Activated T-cell treated with anti-CD3 and anti-CD28 coated beads, Interleukin-2, amount 50 U/mL, for 48 hours (primary cell): ENCODE measurements at places on chromosomes 16 and 17.

DNA sequence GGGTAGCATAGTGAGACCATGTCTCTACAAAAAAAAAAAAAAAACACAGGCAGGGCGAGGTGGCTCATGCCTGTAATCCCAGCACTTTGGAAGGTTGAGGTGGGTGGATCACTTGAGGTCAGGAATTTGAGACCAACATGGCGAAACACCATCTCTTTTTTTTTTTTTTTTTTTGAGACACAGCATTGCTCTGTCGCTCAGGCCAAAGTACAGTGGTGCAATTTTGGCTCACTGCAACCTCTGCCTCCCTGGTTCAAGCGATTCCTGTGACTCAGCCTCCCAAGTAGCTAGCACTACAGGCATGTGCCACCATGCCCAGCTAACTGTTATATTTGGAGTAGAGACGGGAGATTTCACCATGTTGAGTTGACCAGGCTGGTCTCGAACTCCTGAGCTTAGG lies 5.1 kb downstream of the RAMP2 start:
- no peak for DNase-seq

DNA sequence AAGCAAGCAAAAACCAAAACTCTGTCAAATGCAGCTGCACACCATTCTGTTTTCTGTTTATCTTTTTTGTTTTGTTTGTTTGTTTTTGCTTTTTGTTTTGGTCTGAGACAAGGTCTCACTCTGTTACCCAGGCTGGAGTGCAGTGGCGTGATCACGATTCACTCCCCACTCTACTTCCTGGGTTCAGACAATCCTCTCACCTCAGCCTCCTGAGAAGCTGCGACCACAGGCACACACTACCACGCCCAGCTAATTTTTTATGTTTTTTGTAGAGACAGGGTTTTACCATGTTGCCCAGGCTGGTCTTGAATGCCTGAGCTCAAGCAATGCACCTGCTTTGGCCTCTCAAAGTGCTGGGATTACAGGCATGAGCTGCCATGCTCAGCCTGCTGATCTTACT lies 19.3 kb upstream of the SLFN13 start:
- DNase-seq: no peak

GRCh38 chr17:72710834-72711233 lies 381.7 kb downstream of the SLC39A11 start:
- no peak for DNase-seq

GRCh38 chr17:61322325-61323002 lies 77.2 kb upstream of the TBX2 start:
- DNase-seq: no peak

GRCh38 chr17:57972151-57972550 lies 15.9 kb downstream of the VEZF1 start:
- no peak for DNase-seq

DNA sequence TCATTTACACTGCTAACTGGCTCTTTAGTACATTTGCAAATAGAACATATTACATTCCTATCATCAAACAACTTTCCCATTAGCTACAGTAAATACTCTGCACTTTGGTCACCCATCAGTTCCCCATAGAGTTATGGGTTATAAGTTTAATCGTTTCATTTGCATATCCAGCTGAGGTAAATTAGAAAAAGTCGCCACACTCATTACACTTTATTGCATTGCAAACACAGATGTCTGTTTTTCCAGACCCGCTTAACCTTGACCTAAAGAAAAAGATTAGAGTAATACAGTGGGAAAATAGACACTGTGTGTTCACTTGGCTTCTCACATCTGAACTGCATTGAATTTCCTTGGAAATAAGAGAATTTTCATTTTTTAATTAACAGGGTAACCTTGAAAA lies 213.1 kb upstream of the PSMD7 start:
- no peak for DNase-seq

DNA sequence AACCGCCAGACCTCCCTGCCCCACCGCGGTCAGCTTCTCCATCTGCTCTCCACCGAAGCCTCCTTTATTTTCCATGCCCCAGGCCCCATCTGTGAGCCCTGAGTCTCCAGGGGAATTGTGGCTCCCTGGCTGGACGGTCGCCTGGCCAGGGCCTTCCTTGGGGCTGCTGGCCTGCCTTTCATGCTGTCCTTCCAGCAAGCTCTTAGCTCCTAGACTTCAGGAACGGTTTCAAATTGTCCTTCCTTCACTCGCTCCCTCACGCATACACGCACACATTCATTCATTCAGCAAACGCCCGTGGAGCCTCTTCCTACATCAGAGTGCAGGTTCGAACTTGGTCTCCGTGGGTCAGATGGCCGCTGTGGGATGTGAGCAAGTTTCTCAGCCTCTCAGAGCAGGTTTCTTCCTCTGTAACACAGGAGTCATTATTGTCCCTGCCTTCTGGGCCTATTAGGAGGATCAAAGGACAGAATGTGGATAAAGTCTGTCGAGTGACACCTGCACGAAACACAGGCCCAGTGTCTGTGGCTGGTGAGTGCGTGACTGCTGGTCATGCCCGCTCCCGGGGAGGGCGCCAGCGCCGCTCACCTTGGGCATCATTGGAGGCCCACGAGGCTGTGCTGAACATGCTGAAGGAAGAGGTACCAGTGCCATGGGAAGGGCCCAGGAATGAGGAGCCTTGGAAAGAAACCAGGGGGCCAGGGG lies 18.7 kb upstream of the GSE1 start:
- DNase-seq: no peak

GRCh38 chr17:4560837-4561256 lies 470 bp upstream of the GGT6 start:
- DNase-seq: no peak

DNA sequence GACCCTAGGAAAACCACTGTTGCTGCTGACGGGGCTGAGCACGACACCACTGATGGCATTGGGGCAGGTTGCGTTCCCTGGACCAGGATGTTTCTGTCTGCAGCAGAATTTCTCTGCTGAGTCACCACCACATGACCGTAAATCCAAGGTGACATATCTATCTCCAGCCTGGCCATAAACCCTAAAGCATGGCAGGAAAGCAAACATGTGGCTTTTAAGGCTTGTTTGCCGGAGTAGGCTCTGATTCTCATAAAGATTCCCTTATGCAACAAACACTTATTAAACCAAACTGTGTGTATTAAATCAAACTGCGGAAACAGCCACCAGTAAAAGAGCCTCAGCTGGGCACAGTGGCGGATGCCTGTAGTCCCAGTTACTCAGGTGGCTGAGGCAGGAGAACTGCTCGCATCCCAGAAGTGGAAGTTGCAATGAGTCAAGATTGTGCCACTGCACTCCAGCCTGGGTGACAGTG lies 17.3 kb downstream of the MPHOSPH6 start:
- no peak for DNase-seq

DNA sequence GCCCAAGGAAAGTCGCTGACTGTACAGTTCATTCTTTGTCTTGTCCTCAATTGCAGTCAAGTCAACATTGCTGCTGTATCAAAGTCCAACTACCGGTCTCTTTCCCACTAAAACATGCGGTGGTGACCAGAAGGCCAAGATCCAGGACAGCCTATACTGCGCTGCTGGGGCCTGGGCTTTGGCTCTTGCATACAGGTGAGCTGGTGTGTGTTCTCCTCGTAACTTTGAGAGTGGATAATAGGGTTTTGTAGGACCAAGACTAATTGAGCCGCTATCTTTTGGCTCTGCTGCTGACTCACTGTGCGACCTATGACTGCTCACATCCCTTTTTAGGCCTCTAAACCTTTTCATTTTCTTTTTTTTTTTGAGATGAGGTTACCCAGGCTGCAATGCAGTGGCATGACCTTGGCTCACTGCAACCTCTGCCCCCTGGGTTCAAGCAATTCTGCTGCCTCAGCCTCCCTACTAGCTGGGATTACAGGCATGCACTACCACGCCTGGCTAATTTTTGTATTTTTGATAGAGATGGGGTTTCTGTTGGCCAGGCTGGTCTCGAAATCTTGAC lies 38.7 kb downstream of the PHKB start:
- no peak for DNase-seq
